ENCODE measurements at places on chromosomes 12 and 14. TPM values are rescaled to one million over a fixed set of nuclear protein-coding genes. Genes with fewer than 3 reads are reported as not detected.

The MANSC4 gene
- total RNA-seq: not detected

The GALNT16 gene
- total RNA-seq: 7.0 TPM

The TMEM52B gene
- not detected for total RNA-seq

The BCL11B gene
- not detected for total RNA-seq

The AP4S1 gene
- total RNA-seq: 6.1 TPM

The KRT75 gene
- 1.4 TPM for total RNA-seq

The SLC25A47 gene
- total RNA-seq: not detected

The TCP11L2 gene
- total RNA-seq: 65.3 TPM

The SVOP gene
- under 0.01 TPM for total RNA-seq

The RPL6 gene
- total RNA-seq: 1,346 TPM

The CLEC9A gene
- not detected for total RNA-seq
